ENCODE measurements at places on chromosomes 11 and 22.

DNA sequence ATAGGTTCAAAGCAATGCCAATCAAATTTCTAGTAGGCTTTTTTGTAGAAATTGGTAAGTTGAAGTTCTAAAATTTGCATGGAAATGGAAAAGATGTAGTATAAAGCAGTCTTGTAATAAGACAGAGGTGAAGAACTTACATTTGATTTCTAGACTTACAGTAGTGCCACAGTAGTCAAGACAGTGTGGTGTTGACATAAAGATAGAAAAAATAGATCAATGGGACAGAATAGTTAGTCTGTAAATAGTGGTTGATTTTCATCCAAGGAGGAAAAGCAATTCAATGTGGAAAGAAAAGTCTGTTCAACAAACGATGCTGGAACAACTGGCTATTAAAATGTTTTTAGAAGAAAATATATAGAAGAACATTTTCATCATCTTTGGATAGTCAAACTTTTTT, 67.9 kb downstream of the CHRDL2 start:
- no peak for DNase-seq

- no peak for DNase-seq
These were observed 205.0 kb upstream of the PGR start for GRCh38 chr11:101334581-101334980.

- DNase-seq: peak; percentile 74
These were observed 98.6 kb downstream of the CEP164 start for GRCh38 chr11:117426297-117426685.

GRCh38 chr11:128158860-128159259, 428.5 kb downstream of the ETS1 start:
- DNase-seq: no peak

DNA sequence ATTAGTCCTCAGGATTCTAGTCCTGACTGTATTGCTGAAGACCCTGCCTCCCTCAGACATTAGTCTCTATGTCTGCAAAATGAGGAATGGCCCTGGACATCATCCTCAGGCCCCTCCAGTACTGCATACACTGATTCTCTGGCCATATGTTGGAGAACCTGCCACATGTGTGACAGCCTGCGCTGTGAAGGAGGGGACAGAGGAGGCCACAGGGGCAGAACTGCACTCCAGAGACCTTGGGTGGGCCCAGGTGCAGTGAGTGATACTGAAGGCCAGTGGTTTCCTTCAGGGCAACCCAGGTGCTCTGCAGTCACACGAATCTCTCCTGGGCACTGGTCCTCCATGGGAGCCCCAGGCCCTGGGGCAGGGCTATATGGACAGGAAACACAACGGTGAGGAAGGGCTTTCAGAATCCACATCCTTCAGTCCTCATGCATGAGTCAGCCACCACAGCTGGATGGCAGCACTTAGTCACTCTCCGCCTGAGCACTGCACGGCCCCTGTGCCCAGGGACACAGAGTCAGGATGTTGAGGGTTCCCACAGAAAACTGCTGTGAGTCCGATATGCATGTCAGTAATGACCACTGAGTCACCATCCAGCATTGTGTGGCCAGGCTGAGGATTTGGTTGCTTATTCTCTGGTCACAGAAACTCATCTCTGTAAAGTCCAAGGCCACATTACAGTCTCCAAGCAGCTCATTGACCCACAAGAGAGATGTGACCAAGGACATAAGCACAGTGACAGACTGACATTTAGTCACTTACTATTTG, 39.7 kb downstream of the ME3 start:
- no peak for DNase-seq

GRCh38 chr11:70233511-70233934, 30.4 kb downstream of the FADD start:
- DNase-seq: peak; percentile 44

DNA sequence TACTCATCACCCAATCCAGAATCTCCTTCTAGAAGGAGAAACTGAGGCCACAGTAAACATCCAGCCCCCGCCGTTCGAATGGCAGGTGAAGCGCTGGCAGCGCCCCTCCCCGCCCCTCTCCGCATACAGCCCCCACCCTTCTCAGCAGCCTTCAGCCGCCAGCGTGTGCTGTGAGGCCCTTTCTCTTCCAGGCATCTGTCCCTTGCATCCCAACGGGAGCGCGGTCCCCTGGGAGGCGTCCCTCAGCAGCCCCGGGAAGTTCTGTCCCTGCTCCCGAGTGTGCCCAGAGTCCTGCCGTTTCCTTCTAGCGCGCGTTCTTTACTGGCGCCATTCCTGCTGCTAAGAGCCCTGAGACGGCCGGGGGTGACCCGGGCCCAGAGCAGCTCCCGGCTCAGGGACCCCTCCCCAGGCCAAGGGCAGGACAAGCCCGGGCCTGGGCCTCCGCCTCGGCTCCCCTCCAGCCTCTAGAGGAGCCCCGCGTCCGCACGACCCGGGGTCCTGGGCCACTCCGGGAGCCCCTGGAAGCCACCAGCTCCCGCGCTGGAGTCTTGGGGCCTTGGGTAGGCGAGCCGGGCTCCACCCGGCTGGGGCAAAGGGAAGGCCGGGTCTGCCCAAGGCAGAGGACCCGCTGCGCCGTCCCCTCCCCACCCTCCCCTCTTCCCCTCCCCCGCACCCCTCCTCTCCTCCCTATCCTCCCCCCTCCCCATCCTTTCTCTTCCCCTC, 450.4 kb downstream of the OPCML start:
- no peak for DNase-seq

DNA sequence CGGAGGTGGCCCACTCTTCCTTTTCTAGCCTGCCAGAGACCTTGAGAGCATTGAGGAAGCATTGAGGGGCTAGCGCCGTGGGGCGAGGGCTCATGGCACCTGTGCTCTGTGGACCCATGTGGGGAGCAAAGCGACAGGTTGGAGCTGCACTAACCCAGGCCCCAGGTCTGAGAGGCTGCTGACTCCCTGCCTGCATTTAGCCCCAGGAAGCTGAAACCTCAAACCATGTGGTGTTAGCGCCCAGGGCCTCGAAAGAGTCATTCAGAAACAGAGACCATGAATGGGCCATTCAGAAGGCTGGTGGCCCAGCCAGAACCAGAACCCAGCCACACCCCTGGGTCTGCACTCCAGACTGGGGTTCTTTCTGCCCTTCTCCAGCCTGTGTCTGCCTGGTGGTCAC, 88.6 kb downstream of the BCR start:
- no peak for DNase-seq

- no peak for DNase-seq
These were observed 96.5 kb downstream of the ARHGAP8 start for GRCh38 chr22:44848791-44849420.

GRCh38 chr11:64472593-64473455, 113.9 kb downstream of the RPS6KA4 start:
- DNase-seq: no peak

DNA sequence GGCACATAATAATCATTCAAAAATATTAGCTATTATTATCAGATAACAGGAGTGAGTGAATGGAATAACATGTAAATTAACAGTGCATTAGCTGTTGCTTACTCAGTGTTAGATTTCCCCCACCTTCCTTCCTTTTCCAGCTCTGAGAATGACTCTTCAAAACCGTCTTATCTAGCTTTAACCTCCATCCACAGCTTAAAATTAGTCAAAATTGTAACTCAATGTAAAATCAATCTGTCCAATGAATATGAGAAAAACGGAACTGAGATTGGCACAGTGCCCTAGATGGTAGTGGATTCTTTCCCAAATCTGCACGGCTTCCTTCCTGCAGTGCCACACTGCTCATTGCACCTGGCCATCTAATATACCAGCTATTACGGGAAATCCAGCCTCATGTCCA, 156.8 kb upstream of the BDNF start:
- DNase-seq: no peak

- DNase-seq: peak; percentile 53
These were observed 15.3 kb upstream of the SYTL2 start for GRCh38 chr11:85826116-85826855.

All from uterus (tissue), 4 donors.